ENCODE measurements at places on chromosomes 16 and 17. TPM values are rescaled to one million over a fixed set of nuclear protein-coding genes. Genes with fewer than 3 reads are reported as not detected.

KRT12 gene
- not detected for total RNA-seq

- no peak for DNase-seq
Observed at GRCh38 chr17:8922928-8923327, 42.6 kb downstream of the PIK3R5 start.

PRSS33 gene
- not detected for total RNA-seq

GRCh38 chr16:49456763-49457162 is 83.2 kb downstream of the C16orf78 start:
- DNase-seq: no peak

NKD1 gene
- total RNA-seq: 3.2 TPM

KRT27 gene
- not detected for total RNA-seq

KIF2B gene
- total RNA-seq: not detected

GRCh38 chr17:4479340-4479981 is 19.2 kb upstream of the SPNS2 start:
- DNase-seq: no peak

DNA sequence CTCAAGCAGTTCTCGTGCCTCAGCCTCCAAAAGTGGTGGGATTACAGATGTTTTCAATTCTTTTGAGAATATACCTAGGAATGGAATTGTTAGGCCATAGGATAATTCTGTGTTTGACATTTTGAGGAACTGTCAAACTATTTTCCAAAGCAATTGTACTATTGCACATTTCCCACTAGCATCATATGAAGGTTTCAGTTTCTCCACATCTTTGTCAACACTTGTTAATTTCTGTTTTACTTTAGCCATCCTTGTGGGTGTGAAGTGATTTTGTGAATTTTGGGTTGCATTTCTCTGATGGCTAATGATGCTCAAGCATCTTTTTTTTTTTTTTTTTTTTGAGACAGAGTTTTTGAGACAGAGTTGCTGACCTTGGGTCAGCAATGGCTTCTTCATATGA is 6.2 kb downstream of the NT5M start:
- DNase-seq: no peak

- DNase-seq: no peak
Observed at GRCh38 chr17:28100251-28100650, 57.8 kb downstream of the NLK start.

DNA sequence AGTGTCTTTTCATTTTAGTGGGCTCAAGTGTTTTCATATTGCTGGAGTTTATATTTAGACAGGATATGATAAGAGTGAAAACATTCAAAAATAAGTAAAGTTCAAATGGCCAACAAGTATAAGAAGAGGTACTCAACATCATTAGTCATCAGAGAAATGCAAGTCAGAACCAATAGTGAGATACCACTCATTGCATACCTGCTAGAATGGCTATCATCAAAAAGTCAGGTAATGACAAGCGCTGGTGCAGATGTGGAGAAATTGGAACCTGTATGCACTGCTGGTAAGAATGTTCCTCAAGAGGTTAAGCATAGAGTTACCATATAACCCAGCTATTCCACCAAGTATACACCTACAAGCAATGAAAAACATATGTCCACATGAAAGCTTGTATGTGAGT is 87.8 kb downstream of the WNT3 start:
- no peak for DNase-seq

CACNA1H gene
- 4.2 TPM for total RNA-seq

GRCh38 chr17:32495359-32496231 is 8.8 kb downstream of the CDK5R1 start:
- DNase-seq: peak; percentile 87

Data from right cardiac atrium (tissue), 5 donors.